CD14-positive monocyte (primary cell): ENCODE measurements at places on chromosomes 16 and 17. TPM values are rescaled to one million over a fixed set of nuclear protein-coding genes. Genes with fewer than 3 reads are reported as not detected.

The CDH1 gene
- 0.05 TPM in 1 of 2 replicates, not detected in the other for polyA plus RNA-seq

The HOXB3 gene
- polyA plus RNA-seq, result not detected

The CTNS gene
- polyA plus RNA-seq, result 11.8 TPM

The GINS2 gene
- polyA plus RNA-seq, result not detected

The CACNG5 gene
- polyA plus RNA-seq, result not detected

The FZD2 gene
- polyA plus RNA-seq, result 7.2 TPM

The CETP gene
- 0.52 and 0.61 TPM in 2 replicates for polyA plus RNA-seq

The FAM20A gene
- 0.89 and 0.91 TPM in 2 replicates for polyA plus RNA-seq
